ENCODE measurements at places on chromosomes 13 and 19.

- no peak for DNase-seq
These were observed 870.2 kb downstream of the EFNB2 start for GRCh38 chr13:105665284-105665683.

DNA sequence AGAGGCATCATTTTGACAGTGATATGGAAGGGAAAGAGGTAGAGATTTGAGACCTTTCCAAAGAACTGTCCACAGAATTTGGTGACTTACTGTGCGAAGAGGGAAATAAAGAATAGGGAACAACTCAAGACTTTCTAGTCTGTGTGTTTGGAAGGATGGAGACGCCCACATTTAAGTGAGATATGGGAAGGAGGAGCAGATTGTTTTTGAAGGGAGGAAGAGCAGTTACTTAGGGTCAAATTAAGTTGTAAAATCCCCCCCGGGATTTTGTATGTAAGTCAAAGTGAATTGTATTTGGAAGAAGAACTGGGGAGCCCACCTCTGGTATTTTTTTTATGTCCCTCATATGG lies 1.2 kb downstream of the USPL1 start:
- DNase-seq = no peak

- no peak for DNase-seq
These were observed 147.1 kb downstream of the CDK8 start for GRCh38 chr13:26401069-26401468.

GRCh38 chr13:79866436-79866835 lies 385.5 kb downstream of the NDFIP2 start:
- DNase-seq = no peak

DNA sequence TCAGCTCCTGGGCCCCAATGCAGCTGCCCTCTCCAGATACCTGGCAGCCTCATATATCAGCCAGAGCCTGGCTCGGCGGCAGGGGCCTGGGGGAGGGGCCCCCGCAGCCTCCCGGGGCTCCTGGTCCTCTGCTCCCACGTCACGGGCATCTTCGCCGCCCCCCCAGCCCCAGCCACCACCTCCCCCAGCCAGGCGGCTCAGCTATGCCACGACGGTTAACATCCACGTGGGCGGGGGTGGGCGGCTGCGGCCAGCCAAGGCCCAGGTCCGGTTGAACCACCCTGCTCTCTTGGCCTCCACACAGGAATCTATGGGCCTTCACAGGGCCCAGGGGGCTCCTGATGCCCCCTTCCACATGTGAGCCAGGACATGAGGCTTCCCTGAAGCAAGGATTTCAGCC lies 10.8 kb downstream of the RPS16 start:
- no peak for DNase-seq

DNA sequence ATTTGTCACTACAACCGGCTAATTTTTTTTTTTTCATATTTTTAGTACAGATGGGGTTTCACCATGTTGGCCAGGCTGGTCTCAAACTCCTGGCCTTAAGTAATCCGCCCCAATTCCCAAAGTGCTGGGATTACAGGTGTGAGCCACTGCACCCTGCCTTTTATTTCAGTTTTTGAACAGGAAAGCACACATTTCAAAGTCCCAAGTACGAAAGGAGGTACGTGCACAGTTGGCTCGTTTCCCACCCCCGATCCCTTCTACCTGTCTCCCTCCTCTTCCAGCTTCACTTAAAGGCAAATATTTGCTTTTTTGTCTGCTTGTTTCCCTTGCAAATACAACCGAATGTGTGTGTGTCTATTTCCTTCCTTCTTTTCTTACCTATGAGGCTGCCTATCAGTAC lies 30.5 kb downstream of the ZIC5 start:
- no peak for DNase-seq

- no peak for DNase-seq
These were observed 76.2 kb downstream of the GGACT start for GRCh38 chr13:100512422-100512821.

DNA sequence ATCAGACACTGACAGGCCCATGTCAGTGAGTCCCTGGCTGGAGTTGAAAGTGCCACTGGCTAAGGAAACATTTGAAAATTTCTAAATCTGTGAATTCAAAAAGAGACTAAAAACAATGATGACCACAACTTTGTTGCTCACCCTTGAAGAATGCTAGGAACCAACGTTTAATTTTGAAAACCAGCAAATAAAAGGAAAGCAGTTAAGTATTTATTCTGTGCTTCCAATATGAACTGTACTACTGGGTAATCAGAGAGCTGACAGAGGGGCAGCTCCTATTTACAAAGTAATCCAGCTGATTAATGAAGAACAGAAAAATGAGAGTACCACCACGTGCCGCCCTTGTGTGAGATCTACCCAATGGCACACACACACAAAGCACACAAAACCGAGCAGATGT lies 44.7 kb upstream of the LATS2 start:
- no peak for DNase-seq

DNA sequence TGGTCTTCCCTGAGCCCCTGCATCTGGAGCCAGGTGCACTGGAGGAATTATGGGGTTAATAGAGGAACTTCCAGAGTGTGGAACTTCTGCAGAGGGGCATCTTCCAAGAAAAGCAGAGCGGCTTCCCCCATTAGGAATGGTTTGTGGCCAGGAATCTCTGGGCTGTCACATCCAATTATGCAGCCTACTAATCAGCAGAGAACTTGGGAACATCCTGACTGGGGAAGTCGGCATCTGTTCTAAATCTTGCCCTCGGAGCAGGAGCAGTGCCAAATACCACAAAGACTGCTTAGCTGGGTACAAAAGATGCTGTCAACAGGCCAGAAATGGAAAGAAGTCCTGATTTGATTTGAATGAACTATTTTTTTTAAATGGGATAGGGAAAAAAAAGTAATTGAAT lies 435.1 kb downstream of the ZNF536 start:
- peak; percentile 22 for DNase-seq

DNA sequence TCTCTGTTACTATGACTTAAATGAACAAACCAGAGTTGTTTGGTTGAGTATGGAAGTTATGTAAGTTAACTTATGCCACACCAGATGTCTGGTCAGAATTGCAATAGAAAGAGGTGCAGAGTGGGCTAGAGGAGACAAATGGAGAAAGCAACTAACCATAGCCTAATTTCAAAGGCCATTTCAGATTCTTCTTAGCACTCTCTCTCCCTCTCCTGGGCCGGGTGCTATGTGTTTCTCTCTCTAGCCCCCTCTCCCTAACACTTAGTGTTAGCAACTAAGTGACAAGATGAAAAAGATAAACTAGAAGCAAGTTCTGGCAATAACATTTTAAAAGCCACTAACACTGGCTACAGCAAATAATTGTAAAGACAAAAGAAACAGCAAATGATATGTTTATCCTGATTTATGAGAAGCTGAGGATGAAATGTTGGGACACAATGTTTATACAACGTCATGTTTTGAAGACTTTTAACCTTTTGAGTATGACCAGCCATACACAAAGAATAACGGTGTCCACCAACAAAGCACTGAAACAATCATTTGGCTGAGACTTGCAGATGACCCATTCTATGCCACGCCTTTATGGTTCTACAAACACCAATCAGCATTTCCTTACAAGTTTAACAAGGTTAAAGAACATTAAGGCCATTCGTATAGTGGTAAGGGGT lies 18.6 kb downstream of the SERPINE3 start:
- no peak for DNase-seq

GRCh38 chr13:27621366-27622101 lies at the start of gene POLR1D:
Gene POLR1D (plus strand): TSS chr13:27621892. CDS start chr13:27621984, 92 bp downstream.
- DNase-seq = peak; percentile 76

DNA sequence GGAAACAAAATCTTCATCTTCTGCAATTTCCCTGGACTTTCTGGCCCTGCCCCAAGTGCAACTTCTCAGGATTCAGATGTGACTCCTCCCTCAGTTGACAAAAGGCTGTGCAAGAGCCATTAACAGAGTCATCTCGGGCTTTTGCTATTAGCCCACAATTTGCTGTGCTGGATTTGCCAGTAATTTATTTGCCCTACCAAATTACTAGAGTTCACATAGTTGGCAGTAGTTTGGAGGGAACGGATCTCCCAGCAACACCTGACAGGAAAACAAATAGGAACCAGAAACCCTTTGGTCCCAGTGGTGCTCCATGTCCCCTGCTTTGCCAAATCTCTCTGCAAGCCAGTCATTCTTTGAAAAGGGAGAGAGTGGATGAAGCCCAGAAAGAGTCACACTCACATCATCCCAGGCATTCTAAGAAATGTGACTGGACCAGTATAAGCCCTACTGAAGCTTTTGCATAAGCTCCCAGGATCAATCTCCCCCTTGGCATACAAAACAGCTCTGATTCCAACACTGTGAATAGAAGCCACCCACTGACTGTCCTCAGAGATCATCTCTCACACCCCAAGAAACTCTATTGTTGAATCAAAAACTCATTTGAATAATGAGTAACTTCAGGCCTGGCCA lies 350.1 kb upstream of the NBEA start:
- DNase-seq = no peak
